ENCODE measurements at places on chromosomes 3 and 15.

DNA sequence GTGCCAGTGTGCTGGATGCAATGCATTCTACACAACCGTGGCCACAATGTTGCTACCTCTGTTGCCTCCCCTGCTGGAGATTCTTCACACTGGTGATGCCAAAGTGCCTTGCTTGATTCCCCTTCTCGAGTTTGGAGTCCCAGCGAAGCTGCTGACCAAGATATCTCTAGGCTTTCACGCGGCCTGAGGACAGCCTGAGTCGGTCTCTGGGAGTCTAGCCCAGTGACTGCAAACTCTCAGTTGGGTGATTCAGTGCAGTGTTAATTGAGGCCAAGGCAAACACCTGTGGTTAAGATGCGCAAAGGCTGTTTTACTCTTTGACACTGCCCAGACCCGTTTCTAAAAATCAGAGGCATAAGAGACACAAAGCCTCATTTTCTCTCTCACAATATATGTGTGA is 434.4 kb downstream of the NR2F2 start:
- DNase-seq = no peak

DNA sequence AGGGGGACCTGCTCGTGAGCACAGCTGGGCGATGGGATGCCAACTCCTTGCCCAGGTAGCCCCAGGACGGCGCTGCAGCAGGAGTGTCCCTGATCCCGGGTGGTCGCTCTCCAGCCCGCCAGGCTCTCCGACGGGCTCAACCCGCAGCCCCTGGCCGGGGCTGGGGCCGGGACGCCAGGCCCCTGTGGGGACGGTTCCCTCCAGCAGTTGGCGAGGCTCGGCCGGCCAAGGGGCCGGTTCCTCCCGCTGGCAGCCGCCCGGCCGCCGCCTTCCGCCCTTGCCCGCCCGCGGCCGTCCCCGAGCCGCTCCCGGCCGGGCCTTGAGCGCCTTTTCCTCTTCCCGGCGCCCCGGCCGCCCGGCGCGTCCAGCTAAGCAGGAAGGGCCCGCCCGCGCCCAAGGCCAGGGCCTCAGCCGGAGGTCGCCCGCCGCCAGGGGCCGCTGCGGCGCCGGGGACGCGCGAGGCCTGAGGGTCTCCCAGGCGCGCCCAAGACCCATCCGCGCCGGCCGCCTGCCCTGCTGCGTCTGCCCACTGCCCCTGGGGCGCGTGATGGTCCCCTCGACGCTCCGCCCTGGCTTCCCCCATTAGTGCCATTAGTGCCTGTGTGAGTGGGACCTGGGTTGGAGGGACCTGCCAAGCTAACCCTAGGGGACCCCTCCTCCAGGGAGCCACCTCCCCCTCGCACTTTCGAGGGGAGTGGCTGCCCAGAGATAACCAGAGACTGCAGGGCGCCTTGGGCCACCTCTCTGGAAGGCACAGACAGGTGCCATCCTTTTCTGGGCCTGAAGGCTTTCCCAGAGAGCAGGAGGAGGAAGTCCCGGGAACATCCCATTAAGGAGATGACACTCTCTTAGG is 106.4 kb downstream of the FBLN2 start:
- peak; percentile 76 for DNase-seq

DNA sequence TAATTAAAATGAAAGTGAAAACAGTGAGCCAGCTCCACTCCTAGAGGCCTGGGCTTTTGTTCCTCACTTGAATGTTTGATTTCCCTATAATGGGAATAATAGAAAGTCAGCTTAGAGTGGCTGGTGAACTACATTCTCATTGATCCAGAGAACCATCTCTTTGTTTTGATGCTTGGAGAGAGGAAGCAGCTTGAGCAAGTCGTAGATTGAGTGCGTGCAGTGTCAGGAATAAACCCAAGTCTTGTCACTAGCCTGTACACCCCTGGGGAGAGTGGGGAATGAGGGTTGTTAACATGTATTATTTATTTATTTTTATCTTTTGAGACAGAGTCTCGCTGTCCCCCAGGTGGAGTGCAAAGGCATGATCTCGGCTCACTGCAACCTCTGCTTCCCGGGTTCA is 885 bp upstream of the LSG1 start:
- no peak for DNase-seq

DNA sequence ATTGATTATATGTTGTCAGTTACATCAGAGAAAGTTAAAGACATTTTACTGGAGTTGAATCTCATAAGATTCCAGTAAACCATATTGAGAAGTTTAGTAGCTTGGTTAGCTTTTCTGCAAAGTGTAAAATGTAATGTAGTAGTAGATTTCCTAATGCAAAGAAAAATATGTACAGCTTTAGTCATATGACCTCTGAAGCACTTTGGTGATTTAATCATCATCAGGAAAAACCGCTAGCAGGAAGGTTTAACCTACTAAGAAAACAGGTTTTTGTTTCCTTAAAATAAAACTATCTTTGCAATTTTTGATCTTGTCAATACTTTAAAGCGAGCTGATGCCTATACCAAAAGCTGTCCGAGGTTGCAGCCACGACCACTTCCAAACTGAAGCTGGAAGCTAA is 364.6 kb upstream of the ZNF385D start:
- DNase-seq = no peak

DNA sequence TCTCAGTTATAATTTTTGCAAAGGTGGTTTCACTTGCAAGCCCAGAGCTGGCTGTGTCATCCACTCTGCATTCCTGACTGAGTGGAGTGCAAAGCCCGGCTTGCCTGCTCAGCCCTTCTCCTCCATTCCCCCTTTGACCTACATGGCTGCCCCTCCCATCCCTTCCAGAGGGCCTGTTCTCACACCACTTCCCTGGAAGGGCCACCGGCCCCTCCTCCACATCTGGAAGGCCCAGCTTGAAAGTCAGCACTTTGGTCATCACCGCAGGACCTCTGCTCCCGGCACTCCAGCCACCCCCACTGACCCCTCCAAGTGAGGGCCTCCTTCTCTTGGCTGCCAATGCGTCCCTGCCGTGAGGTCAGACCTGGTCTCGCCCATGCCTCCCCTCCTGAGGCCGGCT is 74.1 kb upstream of the RNF7 start:
- no peak for DNase-seq

GRCh38 chr3:193446965-193447602 is 68.5 kb upstream of the ATP13A5 start:
- DNase-seq = no peak

DNA sequence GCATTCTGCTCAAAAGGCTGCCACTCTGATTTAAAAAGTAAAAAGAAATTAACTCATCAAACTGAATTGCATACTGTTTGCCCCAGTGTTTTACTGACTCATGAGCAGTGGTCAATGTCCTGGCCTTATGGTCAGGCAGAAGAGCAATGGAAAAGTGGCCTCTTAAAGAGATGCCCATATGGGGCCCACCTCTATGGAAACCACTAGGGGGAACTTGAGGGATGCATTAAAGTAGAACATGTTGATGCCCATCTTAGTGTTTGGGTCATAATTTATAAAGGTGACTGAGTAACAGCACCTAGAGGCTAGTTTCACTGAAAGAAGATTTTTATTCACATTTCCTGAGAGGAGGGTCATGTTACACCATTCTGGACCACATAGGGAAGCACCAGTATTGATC is 66.5 kb upstream of the RNU6-1 start:
- DNase-seq = no peak

GRCh38 chr3:171907761-171908160 is 64.6 kb downstream of the TMEM212 start:
- DNase-seq = no peak

DNA sequence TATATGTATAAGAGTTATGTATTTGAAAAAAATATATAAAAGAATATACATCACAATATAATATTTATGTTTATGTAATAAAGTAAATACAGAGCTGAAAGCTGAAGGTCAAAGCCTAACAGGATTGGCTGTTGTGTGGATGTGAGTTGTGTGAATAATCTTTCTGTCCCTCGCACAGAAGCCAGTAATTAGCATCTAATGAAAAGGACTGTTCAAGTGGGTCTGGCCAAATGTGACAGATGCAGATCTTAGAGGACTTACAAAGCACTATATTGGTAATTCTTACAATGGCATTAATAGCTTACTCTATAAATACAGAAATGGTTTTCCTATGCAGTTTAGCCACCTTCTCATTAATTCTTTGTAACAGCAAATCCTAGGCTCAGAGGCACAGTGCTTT is 2.4 kb downstream of the MKRN3 start:
- no peak for DNase-seq

- no peak for DNase-seq
Observed at GRCh38 chr15:25251700-25252390, 187.0 kb downstream of the UBE3A start.

- peak; percentile 80 for DNase-seq
Observed at GRCh38 chr15:101501703-101502373, 12.3 kb upstream of the PCSK6 start.

- DNase-seq = no peak
Observed at GRCh38 chr3:102006812-102007485, 157.6 kb downstream of the NFKBIZ start.

- no peak for DNase-seq
Observed at GRCh38 chr3:35919160-35919559, 279.8 kb downstream of the ARPP21 start.

GRCh38 chr3:32873531-32874130 is 55.8 kb downstream of the TRIM71 start:
- no peak for DNase-seq

GRCh38 chr3:133459400-133459799 is 59.5 kb downstream of the BFSP2 start:
- DNase-seq = no peak

Data from activated CD8-positive, alpha-beta memory T cell treated with anti-CD3 and anti-CD28 coated beads, Interleukin-2, amount 50 U/mL, for 48 hours (primary cell).